ENCODE measurements at places on chromosomes 5 and 9. TPM values are rescaled to one million over a fixed set of nuclear protein-coding genes. Genes with fewer than 3 reads are reported as not detected.
A peak's percentile ranks its signal among the peaks of the same experiment; 100 is the strongest.

Gene POU5F2
- 0.71 TPM for total RNA-seq

Gene FXN
- 21.8 TPM for total RNA-seq

Gene NEUROG1
- not detected for total RNA-seq

Gene SSBP2
- total RNA-seq, result 30.3 TPM

Gene NDOR1
- 27.7 TPM for total RNA-seq

Gene OLFML2A
- not detected for total RNA-seq

Gene CDHR2
- total RNA-seq, result 1.6 TPM

- DNase-seq, result no peak
Observed at GRCh38 chr9:27118916-27119315, 9.9 kb downstream of the TEK start.

DNA sequence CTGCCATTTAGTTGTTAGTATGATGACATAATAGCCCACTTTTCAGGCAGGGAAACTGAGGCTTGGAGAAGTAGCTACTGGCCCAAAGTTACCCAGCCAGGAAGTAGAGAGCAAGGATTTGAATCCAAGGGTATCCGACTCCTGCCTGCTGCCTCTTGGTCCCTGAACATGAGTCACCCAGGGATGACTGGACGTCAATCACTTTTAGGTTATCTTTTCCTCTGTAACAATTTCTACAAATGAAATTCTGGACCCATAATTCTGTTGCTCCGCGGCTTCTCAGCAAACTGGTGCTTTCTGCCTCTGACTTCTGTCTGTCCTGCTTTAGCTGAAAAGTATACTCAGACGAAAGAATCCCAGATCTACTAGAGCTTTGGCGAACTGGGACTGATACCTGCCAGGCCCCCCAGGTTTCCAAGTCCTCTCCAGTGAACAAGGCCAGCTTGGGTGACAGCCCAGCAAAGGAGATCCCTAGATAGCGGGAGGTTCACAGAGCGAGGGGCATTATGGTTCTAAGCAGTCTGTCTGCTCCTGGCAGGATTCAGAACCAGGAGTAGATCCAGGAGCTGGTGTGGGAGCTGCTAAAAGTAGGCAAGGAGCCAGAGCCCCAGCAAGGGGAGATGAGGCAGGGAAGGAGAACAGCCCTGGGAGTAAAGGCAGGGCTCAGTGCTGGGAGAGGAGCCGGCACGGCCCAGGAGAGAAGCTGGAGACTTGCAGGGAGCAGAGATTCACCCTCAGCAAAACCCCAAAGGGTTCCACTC is 20.6 kb downstream of the OLFML2A start:
- no peak for DNase-seq

DNA sequence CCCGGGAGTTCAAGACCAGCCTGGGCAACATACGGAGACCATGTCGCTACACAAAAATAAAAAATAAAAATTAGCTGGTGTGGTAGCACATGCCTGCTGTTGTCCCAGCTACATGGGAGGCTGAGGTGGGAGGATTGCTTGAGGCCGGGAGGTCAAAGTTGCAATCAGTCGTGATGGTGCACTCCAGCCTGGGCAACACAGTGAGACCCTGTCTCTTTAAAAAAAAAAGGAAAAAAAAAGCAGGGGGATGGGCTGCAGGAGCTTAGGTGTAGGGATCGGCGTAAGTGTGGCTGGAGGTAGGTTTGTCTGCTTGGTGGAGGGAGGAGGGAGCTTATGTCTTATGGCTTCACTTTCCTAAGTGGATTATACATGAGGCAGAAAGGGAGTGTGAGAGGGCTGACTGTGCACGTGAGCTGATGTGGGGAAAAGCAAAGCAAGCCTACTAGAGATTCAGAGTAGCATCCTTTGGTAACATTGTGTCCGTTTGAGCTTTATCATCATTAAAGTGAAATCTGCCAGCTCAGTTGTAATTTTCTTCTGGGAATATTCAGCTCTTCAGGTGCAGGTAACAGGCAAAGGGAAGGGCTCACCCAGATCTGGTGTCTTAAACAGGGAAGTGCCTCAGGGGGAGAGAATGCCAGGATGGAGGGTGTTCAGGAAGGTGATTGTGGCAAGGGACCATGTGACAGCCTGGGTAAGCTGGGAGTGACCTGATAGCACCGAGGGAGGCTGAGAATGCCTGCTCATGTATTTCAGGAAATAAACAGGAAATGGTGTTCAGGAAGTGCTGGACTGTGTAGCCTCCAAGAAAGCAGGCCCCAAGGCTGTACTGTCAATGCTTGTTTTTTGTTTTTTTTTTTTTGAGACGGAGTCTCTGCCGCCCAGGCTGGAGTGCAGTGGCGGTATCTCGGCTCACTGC is 17.6 kb upstream of the SETX start:
- DNase-seq, result no peak

DNA sequence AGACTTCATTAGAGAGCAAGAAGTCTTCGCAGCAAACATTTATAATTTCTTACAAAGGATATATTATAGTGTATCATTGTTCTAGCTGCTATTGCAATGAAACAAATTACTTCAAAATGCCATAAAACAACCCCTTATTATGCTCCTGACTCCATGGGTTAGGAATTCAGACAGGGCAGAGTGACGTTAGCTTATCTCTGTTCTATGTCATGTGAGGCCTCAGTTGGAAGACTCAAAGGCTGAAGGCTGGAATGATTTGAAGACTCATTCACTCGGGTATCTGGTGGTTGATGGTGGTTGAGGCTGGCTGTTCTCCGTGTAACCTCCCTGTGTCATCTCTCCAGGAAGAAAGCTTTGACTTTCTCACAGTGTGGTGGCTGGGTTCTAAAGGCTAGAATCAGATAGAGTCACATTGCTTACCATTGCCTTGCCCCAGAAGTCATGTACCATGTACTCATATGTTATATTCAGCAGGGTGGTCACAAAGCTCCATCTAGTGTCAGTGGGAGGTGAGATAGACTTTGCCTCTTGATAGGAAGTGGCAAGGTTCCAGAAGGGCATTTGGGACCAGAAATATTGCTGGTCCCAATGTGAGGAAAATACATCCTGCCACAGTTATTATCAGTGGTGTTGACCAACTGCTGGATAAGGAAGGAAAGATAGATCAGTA is 226.9 kb downstream of the TMEM38B start:
- DNase-seq, result no peak

DNA sequence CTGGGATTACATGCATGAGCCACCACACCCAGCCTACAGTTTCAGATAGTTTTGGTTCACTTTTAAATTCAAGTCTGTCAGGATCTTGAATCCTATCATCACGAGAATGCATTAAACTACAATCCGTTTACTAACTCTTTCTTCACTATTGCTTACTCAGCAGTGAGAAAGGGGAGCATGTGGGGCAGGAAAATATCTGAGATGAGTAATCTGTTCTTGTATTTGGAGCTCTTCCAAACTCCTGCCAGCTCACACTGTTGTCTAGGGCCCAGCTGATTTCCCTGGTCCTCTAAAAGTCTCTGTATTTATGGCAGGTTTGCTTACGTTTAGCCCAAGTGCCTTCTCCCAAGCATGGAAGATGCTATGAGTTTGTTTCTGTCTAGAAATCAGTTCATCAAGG is 152.2 kb downstream of the FGF18 start:
- no peak for DNase-seq

- DNase-seq, result no peak
Observed at GRCh38 chr5:38316544-38317224, 58.3 kb downstream of the EGFLAM start.

GRCh38 chr5:124718380-124718789 is 28.1 kb downstream of the ZNF608 start:
- no peak for DNase-seq

GRCh38 chr9:94934816-94935328 is 208.4 kb downstream of the AOPEP start:
- DNase-seq, result no peak

GRCh38 chr9:132827366-132827765 is 50.7 kb downstream of the AK8 start:
- no peak for DNase-seq

GRCh38 chr9:73736270-73736669 is 584.6 kb downstream of the ANXA1 start:
- DNase-seq, result no peak

DNA sequence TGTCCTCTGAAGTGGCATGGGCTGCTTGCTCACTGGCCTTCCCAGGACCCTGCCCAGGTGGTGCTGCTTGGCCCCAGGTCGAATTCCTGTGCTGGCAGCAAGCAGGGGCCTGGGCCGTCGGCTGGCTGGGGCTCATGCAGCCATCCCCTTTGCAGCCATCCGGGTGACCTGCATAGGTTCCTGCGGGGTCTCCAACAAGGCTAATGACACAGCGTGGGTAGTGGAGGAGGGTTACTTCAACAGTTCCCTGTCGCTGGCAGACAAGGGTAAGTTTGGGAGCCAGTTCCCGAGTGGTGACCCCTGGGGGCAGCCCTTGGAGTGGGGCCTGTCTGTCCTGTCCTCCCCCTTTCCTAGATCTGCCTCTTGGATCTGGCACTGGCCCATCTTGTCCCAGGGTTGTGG is 6.1 kb upstream of the EHMT1 start:
- DNase-seq, result no peak

GRCh38 chr5:134904610-134905245 is at the start of gene PCBD2:
PCBD2 (plus strand) TSS chr5:134905131; CDS start chr5:134905140, 9 bp downstream.
- DNase-seq, result peak; percentile 94

DNA sequence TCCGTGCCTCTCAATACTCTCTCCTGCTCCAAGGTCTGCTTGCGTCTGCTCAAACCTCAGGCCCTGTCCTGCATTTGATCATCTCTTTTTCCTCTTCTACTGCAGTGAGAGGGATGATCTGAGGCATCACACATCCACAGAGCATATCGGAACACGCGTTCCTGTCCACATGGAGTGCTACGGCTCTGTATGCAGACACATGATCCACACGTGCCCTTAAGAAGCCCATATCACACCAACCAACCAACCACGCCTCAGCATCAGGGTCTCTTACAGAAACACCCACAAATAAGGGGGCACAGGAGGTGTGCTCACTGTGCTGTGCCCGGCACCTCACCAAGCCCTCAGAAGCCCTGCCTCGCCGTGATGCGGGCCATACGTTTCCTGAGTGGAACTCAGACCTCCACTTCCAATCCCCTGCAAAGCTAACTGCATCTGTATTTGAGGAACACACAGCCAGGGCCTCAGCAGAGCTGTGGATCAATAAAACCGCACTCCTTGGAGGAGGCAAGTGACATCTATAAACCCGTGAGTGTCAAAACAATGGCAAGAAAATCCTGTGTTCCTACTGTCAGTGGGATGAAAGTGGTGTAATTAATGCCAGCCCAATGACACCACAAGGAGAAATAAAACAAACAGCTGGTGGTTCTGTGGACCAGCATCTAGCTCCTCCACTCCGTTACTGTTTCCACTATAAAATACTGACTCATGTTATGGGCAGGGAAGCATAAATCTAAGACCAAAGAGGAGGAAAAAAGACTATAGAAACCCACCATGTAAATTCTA is 40.4 kb downstream of the AK8 start:
- DNase-seq, result no peak

DNA sequence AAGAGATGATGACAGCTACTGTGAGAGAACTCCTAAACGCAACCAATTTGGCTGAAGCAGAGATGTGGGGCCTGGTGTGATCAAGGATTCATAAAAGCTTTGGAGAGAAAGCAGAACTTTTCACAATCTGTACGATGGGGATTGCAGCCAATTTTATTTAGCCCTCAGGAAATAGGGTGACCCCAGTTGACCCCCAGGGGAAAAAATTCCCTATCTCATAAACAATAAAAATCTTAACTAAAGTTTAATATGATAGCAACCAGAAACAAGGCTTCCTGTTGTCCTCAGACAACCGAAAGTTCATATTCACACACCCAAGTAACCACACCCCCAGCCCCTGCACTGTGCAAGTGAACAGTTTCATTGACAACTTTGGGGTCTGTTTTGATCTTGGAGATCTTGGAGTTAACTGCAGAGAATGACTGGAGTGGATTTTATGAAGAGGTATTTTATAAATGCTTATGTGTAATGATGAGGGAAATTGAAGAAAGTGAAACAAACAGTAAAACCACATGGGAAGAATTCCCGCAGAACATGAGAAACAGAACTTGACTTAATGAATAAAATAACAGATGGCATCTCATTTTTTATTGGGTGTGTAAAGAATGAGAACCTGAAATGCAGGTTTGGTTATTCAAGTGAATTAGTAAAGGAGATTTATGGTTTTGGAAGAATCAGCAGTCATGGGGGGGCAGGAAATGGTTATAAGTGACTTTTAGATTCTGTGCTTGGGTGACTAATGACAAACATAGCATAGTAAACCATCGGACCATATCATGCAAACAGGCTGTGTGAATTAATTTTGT is 94.5 kb downstream of the PDE4D start:
- DNase-seq, result peak; percentile 26
